Head of caudate nucleus (tissue), 42 donors: ENCODE measurements at places on chromosomes 2 and 18.
A peak's percentile ranks its signal among the peaks of the same experiment; 100 is the strongest.

DNA sequence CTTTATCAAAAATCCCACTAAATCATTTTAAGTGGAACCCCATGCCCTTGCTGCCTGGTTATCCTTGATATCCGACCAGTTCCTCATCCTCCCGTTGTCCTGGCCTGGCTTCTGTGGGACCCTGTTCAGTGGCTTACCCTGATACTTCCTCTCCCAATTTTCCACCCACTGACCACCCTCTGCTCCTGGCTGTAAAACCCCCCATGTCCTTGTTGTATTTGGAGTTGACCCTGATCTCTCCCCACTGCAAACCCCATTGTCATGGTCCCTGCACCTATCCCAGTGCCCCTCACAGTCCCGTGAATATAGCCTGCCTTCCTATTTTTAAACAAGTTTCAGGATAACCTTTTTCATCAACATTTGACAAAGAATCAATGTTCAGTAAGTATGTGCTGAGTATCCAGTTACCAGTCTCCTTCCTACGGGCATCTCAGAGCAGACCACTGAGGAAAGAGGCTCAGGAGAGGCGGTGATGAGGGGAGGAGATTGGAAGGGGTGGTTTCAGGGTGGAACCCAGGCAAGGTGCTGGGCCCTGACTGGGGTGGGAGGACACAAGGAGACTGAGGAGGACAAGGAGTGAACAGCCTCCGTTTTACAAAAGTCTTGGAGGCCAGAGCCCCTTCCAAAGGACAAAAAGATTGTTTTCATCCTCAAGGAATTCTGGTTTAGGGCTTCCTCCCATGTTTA is 131.8 kb downstream of the PXDN start:
- DNase-seq = no peak

DNA sequence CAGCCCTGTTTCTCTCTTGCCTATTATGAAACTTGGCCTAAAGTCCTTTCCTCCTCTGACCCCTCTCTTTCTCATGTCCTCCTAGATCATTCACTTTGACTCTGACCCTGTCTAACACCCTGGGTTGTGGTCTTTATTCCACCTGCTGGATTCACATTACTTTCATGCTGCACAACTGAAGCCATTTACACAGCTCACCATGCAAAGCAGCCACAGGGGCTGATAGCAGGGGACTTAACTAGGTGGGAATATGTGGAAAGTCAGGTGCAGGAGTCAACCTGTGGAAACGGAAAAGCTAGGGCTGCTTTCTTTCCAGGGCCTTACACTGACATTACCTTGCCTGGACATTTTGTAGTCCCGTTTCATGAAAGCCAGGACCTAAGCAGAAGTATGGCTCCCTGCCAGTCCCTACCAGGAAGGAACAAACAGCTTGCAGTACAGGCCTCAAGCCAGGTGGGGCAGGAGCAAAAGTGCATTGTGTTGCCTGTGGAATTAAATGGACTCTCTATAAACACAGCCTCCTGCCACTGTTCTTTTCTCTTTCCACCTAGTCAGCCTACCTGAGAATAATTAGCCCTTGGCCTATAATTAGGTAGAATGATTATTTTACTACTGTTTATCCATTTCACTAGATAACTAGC is 11.8 kb downstream of the MAPRE3 start:
- peak; percentile 28 for DNase-seq

- DNase-seq = no peak
Measured at GRCh38 chr2:109244750-109245382, 115.9 kb downstream of the SH3RF3 start.

GRCh38 chr2:53896864-53897263 is 37.1 kb upstream of the GPR75 start:
- DNase-seq = no peak

GRCh38 chr18:29188760-29189159 is 1011.8 kb upstream of the CDH2 start:
- no peak for DNase-seq

DNA sequence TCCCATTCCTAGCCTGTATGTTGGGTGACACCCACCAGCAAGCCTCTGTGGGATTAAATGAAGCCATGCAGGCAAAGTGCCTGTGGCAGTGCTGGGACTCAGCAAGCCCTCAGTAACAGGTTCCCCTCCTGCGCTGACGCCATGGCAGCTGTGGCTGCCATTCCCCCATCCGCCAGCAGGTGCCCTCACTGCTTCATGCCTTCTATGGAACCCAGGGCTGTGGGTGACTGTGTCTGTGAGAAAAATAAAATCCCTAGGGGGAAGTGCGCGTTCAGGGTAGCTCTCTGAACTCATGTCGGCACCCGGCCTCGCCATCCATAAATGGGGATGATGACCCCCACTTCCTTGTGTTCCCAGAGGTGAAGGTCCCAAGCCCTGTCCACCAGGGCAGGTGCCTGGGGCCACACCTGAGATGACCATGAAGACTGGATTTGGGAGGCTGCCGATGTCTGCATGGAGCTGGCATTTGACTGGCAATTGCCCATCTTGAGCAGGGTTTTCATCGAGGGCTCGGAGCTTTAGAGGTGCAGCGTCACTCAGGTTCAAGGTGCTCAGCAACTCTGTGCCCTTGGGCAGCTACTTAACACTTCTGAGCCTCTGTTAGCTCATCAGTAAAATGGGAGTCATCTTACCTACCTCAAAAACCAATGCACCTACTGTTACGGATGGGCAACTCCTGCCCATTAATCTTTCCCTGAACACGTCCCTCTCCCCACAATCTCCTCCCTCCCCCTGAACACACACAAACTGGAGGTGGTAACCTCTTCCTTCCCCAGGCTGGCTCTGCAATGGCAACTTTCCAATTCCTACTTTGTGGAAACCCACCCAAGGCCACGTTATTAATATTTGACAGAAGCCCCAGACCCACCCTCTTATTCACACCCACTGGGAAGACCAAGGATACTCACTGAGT is 2.9 kb upstream of the MAL start:
- DNase-seq = peak; percentile 93

DNA sequence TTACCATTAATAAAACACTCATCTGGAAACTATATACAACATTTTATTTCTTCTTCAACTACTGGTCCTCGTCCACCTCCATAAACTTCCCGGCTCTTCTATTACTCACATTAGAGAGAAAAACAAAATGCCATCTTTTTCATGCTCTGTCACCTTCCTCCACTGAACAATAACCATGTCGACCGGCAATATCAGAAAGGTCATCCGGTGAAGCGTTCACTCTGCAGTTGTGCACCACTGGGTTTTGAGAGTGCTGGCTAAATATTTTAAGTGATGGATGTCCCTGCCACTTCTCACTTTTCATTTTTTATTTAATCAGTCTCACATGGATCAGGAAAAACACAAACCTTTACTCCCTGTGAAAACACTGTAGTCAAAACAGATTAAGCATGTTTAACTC is 48.2 kb downstream of the SPP2 start:
- DNase-seq = no peak

- no peak for DNase-seq
Measured at GRCh38 chr2:30622452-30622851, 175.4 kb downstream of the LCLAT1 start.

GRCh38 chr2:127041259-127041970 is 65.5 kb downstream of the BIN1 start:
- DNase-seq = no peak

GRCh38 chr2:148814143-148814859 is 60.7 kb upstream of the KIF5C start:
- no peak for DNase-seq

GRCh38 chr18:78069784-78070664 is 820.4 kb downstream of the GALR1 start:
- peak; percentile 39 for DNase-seq

DNA sequence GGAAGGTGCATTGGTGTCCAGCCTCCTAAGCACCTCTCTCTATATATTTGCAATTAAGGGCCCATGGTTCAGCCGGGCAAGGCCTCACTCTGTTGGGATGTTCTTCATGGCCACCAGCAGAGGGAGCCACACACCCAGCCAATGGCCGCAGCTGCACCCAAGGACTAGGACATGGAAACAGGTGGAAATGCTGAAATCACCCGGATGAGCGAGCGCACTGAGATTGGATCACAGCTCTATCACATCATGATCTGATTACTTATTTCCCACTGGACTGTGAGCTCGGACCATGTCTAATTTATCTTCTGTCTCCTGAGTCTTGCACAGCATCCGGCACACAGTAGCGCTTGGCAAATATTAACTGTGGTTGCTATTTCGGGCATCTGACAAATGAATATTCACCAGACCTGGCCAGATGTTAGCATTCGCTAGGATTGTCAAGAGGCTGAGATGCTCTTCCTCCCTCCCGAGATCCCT is 31.2 kb downstream of the KIF3C start:
- peak; percentile 93 for DNase-seq

GRCh38 chr2:163681745-163682144 is 54.1 kb downstream of the FIGN start:
- DNase-seq = no peak

DNA sequence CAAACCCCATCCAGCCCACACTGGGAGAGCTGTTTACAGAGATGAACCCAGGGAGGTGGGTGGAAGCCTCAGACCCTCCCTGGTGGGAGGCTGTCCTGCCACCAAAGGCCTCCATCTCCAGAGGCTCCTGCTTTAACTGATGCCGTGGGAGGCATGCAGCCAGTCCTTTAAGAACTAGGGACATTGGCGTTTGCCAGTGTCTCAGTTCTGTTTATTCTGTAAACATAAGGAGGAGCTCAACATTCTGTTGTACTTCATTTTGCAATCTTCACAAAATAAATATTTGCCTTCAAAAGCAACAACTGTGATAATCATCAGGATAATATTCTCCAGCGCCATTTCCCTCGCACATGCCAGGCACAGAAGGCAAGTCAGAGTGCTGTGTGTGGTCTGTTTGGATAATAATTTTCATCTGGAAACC is 6.8 kb downstream of the EDAR start:
- DNase-seq = no peak

DNA sequence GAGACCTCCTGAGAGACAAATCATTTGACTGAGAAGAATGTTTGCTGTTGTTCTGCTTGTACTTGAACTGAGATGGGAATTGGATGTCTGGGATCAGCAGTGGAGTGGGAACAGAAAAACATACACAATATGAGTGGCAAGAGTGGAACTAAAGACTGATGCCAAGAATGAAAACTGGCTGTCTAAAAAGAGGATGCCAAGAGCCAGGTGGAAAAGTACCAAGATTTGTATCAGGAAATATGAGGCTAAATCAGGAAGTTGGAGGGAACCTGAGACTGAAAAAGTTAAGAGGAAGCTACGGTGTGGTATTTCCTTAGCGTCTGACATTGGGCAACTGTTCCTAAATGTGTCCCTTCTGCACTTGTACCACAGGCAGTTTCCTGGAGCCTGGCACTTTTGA is 440.9 kb upstream of the CELF4 start:
- no peak for DNase-seq

DNA sequence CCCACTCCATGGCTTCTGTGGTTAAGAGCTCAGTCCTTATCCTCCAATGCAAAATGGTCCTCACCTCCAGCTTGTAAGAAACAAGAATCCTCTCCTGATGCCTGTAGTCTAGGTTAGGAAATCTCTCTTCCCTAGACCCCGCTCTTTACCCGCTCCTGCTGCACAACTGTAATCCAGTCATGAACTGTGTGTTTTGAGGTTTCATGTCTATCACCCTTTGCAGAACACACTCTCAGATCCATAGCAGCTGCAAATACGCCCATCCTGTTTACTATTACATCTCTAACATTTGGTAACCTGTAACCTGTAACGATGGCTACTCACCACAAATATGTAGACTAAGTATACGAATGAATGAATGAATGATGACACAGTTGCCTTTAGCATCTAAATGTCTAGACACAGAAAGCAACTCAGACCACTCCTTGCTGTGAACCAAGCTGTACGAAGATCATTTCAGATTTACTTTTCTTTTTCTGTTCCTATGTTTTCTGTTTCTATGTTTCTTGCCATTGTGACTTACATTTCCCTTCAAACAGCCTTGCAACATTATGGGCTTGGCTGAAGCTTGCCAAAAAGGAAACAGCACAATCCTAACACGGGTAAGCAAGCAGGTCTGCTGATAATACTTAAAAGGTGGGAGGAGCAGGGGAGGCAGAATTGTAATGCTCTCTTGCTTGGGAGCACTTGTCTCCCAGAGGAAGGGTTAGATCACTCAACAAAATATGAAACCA is 53.7 kb downstream of the EPHA4 start:
- DNase-seq = no peak

DNA sequence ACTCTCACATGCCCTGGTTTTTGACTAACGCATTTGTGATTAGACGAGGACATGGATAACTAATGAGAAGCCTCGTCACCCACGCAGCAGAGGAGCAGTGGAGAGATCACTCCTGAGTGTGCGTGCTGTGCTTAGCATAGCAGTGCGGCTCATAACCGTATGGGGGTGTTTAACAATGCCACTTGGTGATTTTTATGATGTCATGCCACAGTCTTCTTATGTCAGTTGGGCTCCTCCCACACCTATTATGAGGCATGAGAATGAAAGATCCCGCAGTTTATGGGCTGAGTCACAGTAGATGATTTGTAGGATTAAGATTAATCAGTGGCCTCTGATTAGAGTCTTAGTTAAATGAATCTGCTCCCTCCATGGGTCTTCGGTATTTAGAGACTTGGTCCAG is 2.5 kb upstream of the SMIM21 start:
- DNase-seq = peak; percentile 25

GRCh38 chr2:85414761-85415553 is 3.6 kb upstream of the SH2D6 start:
- DNase-seq = no peak

DNA sequence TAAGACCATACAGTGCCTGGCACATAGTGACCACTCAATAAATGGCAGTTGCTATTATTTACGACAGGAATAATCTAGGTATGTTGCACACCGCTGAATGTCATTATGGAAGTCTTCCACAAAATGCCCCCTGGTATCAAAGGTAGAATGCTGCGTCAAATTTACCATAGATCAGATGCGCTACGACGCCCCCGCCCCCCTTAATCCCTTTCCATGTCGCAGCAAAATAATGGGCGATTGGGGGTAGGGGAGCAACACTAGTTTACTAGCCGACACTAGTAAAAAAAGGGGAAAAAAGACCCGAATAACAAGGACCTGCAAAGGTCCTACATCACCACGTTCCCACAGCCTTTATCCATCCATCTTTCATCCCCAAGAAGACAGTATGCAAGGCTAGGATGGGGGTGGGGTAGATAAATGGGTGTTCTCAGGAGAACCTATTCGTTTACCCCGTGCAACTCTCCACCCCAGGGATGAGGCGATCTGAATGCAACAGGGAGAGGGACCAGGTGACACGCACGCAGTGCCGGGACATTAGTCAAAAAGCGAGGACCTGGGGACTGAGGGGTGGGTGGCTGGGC is 455 bp downstream of the PREPL start:
- DNase-seq = no peak

- DNase-seq = no peak
Measured at GRCh38 chr2:74290466-74291217, 52.6 kb downstream of the SLC4A5 start.

DNA sequence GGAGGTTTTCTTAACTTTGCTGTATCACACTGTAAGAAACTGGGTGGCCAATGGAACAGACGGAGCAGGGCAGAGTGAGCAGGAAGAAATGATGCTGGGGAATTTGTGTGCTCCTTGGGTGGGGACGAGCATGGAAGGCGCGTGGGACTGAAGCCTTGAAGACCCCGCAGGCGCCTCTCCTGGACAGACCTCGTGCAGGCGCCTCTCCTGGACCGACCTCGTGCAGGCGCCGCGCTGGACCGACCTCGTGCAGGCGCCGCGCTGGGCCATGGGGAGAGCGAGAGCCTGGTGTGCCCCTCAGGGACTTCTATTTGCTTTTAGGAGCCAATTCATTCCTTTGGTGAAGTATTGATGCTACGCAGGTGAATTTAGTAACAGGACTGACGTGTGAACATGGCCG is 8.9 kb downstream of the TPO start:
- DNase-seq = no peak
